Thyroid gland (tissue), 4 donors: ENCODE measurements at places on chromosomes 3 and 15.

- peak; percentile 32 for DNase-seq
These were observed 110.8 kb downstream of the TBC1D2B start for GRCh38 chr15:77966540-77967234.

DNA sequence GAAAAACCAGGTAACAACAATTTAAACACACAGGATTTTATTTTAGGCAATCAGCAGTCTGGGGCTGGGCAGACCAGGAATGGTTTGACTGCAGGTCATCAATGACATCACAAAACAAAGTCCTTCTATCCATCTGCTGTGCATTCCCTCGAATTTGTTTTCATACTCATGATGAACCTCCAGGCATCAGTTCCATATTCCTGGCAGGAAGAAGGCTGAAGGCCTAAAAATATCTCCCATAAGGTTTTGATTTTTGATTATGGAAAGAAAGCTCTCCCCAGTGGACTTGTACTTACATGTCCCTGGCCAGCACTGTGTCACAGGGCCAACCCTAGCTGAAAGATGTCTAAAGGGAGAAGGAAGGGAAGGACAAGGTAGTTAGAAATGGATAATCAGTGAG lies 107.4 kb downstream of the PEAK1 start:
- no peak for DNase-seq

DNA sequence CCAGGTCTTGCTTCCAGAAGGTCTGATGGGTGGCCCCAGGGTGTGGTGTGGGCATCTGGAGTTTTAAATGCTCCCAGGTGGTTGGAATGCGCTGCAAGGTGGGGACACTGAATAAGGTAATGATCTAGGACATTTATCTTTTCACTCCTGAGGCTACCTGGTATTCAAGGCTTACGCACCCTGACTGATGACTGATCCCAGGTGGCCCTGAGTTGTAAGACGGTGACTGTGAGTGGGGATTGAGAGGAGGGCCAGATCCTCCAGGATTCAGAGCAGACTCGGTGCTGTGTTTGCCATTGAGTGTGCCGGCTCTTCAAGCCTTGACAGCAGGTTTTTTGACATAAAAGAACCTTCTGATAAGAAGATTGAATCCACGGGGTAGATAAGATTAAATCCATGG lies 40.3 kb downstream of the SLC6A20 start:
- no peak for DNase-seq

DNA sequence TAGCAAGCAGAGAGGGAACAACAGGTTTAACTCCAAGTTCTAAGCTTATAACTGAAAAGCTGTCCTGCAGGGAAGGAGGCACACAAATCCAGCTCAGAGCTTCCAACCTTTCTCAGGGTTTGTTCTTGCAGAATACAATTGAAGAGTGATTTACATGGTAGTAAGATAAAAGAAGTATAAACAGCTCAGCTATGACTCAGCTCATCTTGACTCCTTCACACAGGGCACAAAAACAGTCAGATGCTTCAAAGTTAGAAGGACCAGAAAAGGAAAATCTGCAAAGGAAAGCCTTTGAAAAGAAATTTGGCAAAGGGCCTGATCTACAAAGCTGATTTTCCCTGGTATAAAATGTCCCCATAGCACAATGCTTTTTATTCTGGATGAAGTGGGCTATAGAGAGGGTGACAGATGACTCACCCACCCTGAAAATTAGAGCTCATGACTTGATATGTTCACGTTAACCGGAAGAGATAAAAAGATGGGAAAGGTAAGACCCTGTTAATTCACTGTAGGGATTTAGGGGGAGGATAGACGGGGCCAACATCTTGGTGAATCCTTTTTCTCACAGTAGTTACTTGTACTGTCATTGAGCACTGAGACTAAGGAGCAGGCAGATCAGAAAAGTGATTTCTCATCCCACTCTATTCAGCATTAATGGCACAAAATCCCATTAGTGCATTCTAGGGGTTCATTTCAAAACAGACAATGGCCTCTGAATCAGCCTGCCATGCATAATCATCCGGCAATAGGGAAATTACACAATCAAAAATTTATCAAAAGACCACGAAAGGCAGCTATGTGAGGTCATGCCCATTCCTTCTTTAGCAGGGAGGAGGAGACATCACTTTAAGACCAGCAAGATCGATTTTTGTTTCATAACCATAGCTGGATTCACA lies 143.5 kb downstream of the GAP43 start:
- DNase-seq, result no peak

GRCh38 chr3:141337523-141337854 lies 30.8 kb upstream of the ZBTB38 start:
- no peak for DNase-seq

GRCh38 chr3:44510000-44510368 lies 32.5 kb upstream of the ZNF445 start:
- DNase-seq, result no peak

GRCh38 chr15:48392356-48392755 lies 61.1 kb downstream of the DUT start:
- peak; percentile 56 for DNase-seq

GRCh38 chr15:34233614-34234013 lies 8.8 kb downstream of the EMC4 start:
- DNase-seq, result no peak

GRCh38 chr15:39499042-39499441 lies 81.8 kb upstream of the THBS1 start:
- DNase-seq, result no peak

GRCh38 chr15:92385096-92385495 lies 8.6 kb upstream of the ST8SIA2 start:
- no peak for DNase-seq

GRCh38 chr15:43527016-43527801 lies 9.8 kb downstream of the MAP1A start:
- no peak for DNase-seq

GRCh38 chr3:133797396-133798105 lies 8.1 kb upstream of the SRPRB start:
- no peak for DNase-seq
